Fibroblast of villous mesenchyme (primary cell): ENCODE measurements at places on chromosomes 13 and 19. TPM values are rescaled to one million over a fixed set of nuclear protein-coding genes. Genes with fewer than 3 reads are reported as not detected.

Gene VSTM1
- total RNA-seq, result 0.43 TPM in 1 of 2 replicates, not detected in the other

Gene PPM1N
- 1.3 and 2.3 TPM in 2 replicates for total RNA-seq

DNA sequence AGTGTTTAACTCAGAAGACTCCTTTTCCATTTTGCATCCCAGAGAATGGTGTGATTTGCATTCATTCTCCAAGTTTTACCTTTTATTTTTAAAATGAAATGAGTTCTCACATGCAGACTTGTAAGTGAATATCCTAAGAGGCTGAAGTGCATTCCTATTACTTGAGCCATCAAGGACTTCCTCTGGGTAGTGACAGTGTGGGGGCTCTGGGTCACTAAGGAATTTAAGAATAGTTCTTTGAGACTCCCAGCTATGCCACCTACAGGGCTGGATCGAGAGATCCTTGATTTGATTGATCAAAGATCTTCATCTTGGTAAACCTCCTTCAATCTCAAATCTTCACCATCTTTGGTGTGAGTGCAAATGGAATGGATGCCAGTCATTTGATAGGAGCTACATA is 36.3 kb upstream of the SLC10A2 start:
- DNase-seq, result no peak

DNA sequence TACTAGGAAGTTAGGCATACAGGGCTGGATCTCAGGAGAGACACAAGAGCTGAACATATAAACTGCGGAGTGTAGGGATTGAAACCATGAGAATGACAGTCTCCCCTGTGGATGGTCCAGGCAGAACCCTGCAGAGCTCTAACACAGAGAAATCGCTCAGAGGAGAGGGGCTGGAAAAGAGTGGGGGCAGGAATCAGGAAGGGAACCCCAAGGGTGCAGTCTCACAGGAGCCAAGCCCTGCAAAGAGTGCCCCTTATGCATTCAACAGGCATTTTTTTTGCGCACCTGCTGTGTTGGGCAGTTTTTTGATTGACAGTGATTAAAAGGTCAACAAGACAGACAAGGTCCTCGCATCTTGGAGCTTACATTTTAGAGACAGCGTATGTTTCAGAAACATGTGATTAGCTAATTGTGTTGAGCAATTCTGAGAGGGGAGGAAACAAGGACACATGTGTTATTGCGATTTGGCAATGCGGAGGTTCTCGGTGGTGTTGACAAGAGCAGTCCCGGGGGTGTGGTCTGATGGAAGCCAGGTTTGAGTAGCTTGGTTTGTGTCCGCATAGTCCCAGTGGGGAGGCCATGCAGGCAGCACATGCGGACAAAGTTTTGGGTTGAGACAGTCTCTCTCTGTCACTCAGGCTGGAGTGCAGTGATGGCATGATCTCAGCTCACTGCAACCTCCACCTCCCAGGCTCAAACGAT is 182.6 kb upstream of the IRS2 start:
- DNase-seq, result peak; percentile 82

Gene DLEU7
- total RNA-seq, result not detected in 2 replicates

GRCh38 chr19:51064534-51065220 is at the start of gene KLK13:
TSS of gene KLK13 (minus strand) at chr19:51065092. CDS start at chr19:51065067, 25 bp downstream.
- DNase-seq, result no peak

DNA sequence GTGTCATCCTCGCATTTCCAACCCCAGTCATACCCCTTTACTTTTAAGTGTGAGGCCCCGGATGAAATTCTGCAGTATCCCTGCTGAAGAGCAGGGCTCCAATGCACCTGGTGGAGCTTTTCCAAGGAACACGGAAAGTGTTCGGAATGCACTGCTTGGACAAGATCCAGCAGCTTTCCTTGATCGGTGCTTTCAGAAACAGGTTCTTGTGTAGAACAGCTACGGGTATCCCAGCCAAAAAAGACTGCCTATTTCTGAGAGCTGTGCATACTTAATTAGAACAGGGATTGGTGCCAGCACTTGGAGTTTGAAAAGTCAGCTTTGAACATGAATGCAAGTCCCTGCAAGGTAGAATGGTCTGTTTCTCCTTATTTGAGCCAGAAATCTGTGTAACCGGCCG is 87.2 kb upstream of the C1QTNF9B start:
- no peak for DNase-seq

DNA sequence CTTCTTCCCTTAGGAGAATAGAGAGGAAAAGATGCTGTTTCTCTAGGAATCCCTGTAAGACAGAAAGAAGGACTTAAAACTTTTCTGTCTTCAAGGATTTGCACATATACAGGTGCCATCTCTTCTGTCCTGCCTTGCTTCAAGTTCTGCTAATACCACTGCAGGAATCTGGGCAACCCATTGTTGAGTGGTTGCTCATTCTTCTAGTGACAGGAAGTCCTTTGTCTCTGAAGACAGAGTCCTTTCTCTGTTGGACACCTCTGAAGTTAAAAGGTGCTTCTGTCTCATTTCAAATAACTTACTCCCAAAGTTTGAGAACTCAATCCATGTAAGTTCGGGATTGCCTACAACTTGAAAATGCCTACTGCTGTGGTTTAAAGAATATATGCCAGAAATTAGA is 114.4 kb upstream of the TMTC4 start:
- DNase-seq, result no peak

DNA sequence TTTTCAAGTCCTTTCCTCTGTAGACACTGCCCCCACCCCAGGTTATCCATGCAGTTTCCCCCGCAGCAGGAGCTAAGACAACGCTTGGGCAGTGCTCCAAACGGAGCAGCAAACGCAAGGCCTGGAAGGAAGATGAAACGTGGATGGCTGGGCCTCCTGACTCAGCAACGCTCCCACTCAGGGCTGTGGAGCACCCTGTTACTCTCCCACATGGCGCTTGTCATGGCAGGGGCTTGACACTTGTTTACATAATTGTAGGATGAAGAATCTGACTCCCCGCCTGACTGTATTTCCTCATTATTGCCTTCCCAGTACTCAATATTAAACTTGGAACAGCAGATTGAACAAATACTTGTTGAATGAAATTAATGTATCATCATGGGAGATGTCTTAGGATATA is 799 bp upstream of the C1QTNF9B start:
- DNase-seq, result peak; percentile 94

Gene INSL3
- total RNA-seq, result not detected in 2 replicates

Gene PLIN4
- 0.32 and 0.43 TPM in 2 replicates for total RNA-seq

DNA sequence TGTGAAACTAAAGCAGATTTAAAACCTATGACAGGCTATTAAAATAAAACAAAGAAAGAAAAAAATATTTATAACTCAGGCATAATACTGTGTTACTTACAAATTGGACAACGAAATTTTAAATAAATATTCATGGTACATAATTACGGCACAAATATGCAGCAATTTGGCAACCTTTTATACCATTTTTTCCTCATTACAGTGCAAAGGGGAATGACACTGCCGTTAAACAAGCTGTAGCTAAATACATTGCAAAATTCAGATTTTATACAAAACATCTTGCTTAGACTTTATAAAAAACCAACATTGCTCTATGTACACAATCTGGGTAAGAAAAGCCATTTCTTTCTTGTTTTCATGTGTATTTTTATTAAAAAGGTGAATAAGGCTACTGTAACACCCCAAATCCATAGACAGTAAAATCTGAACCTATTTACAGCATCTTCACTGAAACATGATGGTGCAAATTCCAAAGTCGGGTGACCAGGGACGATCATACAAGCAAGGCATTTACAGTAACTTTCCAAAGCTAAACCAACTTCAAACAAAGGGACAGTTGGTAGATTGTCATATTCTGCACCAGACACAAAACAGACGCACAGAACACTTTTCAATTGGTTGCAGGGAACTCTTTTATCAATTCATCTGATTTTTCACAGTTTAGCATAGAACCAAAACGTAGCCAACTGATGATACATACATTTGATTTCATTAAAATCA is 45.5 kb downstream of the EFNB2 start:
- no peak for DNase-seq

DNA sequence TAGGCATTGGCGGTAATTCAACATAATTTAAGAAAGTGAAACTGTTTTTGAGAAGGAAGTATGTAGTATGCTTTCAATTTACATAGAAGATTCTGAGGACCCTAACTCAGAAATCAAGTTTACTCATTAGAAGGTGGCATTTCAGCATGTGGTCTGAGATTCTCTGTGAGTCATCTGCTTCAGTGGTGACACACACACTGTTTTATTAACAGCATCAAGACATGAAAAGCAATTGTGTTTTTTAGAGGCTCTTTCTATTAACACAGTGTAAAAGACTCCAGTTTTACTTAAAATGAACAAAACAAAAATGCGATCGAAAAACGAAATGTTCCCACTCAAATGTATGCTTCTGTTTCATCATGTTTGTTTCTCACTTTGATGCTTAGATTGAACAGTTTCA is 802.1 kb upstream of the SLITRK6 start:
- DNase-seq, result no peak

DNA sequence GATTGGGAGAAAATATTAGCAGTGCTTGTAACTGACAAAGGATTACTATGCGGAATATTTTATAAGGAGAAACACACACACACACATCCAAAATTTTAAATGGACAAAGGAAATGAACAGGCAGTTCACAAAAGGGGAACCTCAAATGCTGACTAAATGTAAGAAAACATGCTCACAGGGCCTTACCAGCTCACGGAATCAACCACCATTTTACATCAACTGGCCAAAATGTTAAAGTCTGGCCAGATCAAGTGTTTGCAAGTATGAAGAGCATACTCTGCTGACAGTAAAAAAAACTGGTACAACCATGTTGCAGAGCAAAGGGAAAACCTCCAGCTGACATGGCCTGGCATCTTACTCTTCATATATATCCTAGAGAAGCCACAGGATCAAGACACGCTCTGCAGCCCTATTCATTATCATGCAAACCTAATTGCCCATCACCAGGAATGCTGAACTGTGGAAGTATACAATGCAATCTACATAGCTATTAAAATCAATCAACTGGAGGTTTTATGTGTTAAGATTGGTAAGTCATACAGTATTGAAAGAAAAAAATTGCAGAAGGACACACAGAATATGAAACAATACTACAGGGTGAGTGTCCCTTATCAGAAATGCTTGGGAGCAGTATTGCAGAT is 124.4 kb downstream of the RNF17 start:
- DNase-seq, result no peak

- DNase-seq, result no peak
Observed at GRCh38 chr19:46970815-46971214, 48.8 kb upstream of the NPAS1 start.

DNA sequence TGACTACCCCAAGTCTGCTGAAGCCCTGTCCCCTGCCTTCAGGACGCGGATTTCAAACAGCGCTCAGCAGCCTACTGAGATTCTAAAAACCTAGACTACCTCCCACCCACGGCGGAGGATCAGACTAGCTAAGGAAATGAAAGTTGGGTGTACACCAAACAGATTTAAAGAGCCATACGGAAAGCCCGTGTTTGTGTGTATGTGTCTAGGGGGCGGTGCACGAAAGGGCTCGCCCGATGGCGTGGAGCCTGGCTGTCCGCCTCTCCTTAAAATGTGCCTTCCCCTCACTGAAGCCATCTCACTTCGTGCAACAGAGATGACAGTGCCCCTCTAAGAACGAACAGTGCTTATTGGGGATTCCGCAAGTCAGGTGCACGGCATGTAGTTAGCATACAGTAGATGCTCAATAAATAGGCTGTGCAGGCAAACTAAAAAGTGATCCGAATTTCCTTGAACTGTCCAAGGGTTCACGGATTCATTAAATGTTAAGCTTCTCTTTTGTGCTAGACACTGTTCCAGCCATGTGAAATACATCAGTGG is 639 bp downstream of the LENG1 start:
- DNase-seq, result no peak

Gene TMEM205
- total RNA-seq, result 96.7 and 121 TPM in 2 replicates

DNA sequence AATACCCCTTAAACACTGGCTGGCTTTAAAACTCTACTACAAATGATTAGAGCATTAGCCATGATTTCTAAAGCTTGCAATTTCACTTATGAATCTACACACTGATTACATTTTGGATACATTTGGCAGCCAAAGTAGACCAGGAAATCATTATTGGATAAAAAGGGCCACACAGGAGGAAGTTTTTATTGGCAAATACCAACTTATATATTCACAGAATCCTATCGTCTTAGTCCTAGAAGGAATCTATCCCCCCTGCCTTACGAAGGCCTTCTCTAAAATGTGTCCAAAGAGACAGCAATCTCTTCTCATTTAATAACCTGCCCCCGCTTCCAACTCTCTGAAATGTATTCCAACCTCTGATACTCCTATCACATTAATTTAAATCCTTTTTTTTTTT is 52.5 kb downstream of the KLF5 start:
- no peak for DNase-seq
